ENCODE measurements at places on chromosomes 4 and X.

GRCh38 chrX:48989483-48989882 is 12.6 kb downstream of the GRIPAP1 start:
- DNase-seq, result no peak

DNA sequence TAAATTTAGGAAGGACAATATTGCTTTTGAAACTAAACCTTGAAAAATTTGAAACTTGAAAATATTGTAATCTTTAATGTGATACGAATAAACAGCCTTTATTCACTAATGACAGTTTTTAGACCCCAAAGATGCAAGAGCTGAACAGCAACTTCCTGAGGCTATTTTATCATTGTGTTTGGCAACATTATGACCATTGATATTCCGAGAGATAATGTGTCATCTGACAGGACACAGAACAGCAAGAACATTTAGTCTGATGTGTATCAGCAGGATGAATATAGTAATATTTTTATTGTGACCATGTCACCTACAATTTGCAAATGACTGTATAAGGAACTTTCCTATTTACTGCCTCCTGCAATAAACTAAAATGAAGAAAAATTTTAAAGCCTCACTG is 316.0 kb downstream of the ADAM29 start:
- no peak for DNase-seq

DNA sequence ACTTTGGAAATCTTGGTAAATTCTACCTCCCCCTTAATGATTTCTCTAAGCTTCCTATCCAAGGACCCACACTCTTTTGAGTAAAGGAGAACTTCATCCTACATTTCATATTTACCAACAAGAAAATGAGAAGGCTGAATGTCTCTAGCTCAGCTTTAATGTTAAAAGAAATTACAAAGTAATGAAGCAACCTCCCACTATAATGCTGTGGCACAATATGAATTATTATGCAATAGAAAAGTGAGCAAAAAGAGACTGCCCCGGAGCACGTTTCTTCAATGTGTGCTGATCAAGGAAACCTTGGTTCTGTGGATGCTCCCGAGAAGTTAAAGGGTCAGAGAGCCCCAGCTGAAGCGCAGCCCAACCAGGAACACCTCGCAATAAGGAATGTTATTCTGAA is 9.1 kb upstream of the TBC1D1 start:
- DNase-seq, result no peak

GRCh38 chr4:78292341-78292740 is 235.2 kb downstream of the FRAS1 start:
- no peak for DNase-seq

- no peak for DNase-seq
These were observed 99.7 kb downstream of the TLL1 start for GRCh38 chr4:165972747-165973146.

DNA sequence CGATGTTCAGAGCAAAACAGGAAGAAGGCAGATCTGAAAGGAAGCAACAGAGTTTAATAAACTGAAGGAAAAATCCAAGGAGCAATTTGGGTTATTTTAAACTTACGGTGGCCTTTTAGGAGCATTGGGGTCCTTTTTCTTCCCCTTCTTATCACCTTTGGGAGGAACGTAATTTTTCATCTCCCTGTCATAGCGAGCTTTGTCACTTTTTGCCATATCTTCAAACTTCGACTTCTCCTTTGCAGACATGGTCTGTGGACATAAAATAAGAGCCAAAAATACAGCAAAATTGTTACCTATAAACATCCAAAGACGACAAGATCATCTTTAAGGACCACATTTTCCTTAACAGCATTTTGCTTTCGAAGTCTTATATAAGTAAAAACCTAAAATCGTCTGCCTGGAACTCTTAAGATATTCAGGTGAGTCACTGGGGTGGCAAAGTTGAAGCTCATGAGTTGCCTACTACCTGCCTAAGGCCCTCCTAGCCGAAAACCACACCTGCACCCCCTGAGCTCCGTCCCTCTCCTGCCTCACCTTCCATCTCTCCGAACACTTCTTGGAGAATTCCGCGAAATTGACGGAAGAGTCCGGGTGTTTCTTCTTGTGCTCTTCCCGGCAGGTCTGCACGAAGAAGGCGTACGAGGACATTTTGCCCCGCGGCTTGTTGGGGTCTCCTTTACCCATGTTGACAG is 1.0 kb downstream of the HMGB2 start:
- no peak for DNase-seq

GRCh38 chrX:48864210-48864609 is 28.8 kb upstream of the PCSK1N start:
- DNase-seq, result no peak

Data from AG04449 (cell line).